DMS53 (cell line): ENCODE measurements at places on chromosomes 2 and 18.
A peak's percentile ranks its signal among the peaks of the same experiment; 100 is the strongest.

GRCh38 chr2:62465039-62465740 is 40.8 kb downstream of the TMEM17 start:
- DNase-seq: no peak

GRCh38 chr18:12374401-12374800 is 2.6 kb downstream of the AFG3L2 start:
- no peak for DNase-seq

DNA sequence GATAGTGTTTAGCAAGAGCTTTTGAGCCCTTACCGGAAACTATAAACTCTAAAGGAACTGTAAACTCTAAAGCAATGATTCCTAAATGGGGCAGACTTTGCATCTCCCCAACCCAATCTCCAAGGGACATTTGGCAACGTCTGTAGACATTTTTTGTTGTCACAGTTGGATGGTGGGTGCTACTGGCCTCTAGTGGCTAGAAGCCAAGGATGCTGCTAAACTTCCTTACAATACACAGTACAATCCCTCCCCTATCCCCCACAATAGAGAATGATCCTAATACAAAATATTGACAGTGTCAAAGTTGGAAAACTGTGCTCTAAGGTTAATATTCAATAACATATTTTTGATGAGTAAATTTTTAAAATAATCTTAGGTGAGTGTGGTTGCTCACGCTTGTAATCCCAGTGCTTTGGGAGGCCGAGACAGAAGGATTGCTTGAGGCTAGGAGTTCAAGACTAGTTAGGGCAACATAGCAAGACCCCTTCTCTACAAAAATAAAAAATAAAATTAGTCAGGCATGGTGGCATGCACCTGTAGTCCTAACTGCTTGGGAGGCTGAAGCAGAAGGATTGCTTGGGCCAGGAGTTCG is 66.7 kb downstream of the PTPN4 start:
- peak; percentile 66 for DNase-seq

GRCh38 chr2:191262436-191262835 is 17.2 kb downstream of the MYO1B start:
- DNase-seq: no peak

DNA sequence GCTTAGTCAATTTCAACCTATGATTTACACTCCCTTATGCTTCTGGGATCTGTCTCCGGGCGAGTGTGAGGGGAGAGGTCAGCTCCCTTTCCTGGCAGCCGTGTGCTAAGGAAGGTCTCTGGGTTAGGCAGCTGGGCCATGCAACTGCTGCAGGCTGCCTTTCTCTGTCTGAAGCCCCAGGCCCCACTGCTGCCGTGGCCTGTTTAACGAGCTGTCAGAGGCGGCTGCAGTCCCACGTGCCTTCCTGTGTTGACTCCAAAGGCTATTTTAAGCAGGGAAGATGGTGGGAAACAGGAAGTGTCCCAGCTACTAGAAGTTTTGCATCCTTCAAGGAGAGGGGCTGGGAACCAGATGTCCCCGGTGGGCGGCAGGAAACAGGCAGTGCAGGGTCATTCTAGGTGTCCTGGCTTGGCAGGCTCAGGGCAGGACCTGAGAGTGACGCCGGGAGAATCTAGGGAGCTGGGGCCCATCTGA is 186.4 kb downstream of the TNS1 start:
- DNase-seq: no peak

- DNase-seq: peak; percentile 16
Observed at GRCh38 chr2:144131042-144131441, 388.9 kb downstream of the ZEB2 start.

DNA sequence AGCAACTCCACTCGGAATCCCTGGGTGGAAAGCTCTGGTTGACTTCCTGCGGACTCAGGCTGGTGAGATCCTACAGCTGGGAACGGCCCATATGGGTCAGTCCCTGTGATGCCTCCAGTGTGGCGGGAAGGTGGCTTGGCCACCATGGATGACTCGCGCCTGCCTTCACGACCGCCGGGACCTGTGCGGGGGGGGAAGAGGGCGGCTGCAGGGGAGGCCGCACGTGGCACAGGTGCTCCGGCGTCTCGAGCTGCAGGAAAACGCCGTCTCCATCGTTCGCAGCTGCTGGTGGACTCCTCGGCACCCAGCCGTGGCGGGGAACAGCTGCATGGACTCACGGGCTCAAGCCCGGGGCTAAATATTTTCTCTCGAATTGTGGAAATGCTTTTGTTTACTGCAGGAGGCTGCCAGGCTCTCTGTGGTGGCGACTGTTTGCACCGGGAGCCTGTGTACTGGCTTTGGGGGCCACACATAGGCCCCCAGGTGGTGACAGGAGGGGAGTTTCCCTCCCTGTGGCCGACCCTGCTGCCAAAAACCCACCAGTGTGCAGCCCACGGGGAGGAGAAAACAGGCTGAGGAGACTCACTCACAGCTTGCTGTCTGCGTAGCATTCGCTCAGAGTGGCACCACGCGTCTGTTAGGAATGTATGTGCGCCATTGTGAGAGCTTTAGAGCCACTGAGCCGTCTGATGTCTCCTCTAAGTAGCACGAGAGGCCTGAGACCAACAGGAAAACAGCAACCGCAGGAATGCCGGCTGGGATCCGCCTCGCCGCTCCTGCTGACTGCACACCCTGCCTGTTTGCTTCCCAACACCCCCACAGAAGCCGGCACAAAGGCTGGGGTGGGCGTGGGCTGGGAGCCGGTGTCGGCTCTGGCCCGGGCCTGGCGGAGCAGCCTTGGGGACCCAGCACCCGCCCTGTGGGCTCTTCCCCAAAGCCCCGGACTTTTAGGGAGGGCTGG is 89.2 kb downstream of the NFATC1 start:
- peak; percentile 49 for DNase-seq
